CD4-positive, CD25-positive, alpha-beta regulatory T cell (primary cell): ENCODE measurements at places on chromosomes 7 and 10.

DNA sequence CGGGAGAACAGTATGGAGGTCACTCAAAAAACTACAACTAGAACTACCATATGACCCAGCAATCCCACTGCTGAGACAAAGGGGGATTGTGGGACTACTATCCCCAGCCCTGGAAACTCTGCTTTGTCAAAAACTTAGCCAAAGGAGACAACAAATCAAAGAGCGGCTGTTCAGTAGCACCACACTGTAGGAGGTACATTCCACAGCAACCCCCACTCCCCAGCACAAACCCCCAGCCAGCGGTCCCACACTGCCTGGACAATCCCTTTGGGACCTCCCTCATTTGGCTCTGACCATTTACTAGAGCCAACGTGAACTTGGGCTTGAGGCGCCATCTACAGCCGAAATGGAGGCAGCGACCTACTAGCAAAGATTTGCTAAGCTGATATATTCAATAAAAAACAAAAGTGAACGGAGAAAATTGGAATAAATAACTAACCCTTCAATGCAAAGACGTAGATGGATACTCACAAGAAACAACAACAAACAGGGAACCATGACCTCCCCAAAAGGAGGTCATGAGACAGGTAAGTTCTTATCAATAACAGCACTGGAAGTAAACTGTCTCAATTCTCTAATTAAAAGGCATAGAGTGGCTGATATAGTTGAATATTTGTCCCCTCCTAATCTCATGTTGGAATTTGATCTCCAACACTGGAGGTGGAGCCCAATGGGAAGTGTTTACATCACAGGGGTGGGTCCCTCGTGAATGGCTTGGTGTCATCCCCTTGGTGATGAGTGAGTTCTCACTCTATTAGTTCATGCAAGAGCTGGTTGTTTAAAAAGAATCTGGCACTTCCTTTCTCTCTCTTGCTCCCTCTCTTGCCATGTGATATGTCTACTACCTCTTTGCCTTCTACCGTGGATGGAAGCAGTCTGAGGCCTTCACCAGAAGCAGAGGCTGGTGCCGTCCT lies 119.0 kb upstream of the KCNMA1 start:
- no peak for DNase-seq

GRCh38 chr7:155752756-155753445 lies 59.4 kb downstream of the SHH start:
- DNase-seq: no peak

DNA sequence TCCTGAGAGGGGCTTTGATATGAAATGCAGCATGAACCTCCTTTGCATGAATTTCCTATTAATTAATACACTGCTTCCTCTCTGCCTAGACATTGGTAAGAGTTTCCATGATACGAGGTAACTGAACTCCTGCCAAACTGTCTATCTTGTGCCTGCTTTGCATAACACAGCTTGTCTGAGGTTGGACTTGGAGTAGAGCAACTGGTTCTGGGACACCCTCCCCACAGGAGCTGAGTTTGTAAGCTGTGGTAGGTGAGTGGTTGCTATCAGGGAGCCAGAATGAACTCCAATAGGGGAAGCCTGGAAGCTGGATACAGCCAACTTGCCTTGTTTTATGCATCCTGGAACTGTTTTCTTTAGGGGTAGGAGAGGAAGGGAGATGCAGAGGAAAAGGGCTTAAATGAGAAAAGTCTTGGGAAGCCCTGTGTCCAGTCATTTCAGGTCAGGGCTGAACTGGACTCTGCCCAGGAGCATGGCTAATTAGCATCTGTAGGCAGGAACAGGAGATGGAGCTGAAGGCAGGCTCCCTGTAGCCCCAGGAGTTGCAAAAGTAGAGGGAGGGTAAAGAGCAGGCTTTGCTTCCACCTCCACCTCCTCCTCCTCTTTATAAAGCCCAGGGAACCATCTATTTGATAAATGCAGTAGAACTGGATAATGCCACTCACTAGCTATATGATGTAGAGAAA lies 73.2 kb upstream of the GPR158 start:
- no peak for DNase-seq

DNA sequence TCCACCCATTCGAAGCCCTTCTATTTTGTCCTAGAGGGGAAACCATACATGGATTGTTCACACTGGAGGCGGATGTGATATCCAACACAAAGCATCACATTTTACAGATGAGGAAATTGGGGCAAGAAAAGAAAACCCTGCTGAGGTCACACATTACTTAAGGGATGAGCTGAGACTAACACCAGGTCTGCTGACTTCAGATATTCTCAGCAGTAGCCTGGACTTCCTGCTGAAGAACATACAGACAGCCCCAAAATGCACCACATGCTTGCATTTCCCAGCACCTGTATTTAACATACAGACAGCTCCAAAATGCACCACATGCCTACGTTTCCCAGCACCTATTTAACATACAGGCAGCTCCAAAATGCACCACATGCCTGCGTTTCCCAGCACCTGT lies 11.2 kb downstream of the GIMAP5 start:
- no peak for DNase-seq

DNA sequence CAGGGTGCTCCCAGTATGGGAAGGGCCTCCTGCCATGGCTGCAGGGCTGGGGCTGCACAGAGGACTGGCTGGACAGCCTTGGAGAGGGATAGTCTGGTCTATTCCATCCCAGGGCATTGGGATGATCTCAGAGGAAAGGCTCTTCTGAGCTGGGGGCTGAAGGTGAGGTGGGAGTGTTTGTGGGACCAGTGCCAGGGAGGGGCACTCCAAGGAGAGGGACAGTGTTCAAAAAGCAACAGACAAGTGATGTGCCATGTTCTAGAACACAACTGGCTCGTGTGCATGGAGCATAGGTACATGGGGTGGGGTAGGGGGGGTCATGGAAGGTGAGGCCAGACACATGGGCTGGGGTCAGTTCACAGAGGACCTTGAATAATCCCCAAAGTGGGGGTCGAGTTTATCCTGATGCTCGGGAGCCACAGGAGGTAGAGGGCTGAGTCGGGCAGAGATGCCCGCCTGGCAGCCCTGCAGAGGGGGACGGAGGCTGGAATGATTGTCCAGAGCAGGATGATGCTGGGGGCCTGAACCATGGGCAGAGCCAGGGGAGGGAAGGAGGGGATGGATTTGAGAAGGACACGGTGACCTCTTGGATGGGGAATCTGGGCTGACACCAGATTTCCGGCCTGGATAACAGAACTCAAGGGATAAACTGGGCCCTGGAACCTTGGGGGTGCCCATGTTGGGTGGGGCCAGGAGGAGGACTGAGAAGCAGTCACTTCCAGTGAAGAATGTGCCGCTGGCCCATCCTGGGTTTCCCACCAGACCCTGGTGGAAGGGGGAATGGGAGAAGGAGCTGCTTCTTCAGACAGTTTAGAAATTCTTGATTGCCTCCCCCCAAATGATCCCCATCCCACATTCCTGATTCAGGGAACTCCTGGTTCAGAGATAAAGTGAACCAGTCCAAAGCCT lies 50.4 kb downstream of the NEURL1 start:
- DNase-seq: no peak

- DNase-seq: no peak
These were observed 15.6 kb downstream of the RBP3 start for GRCh38 chr10:47363781-47364180.

DNA sequence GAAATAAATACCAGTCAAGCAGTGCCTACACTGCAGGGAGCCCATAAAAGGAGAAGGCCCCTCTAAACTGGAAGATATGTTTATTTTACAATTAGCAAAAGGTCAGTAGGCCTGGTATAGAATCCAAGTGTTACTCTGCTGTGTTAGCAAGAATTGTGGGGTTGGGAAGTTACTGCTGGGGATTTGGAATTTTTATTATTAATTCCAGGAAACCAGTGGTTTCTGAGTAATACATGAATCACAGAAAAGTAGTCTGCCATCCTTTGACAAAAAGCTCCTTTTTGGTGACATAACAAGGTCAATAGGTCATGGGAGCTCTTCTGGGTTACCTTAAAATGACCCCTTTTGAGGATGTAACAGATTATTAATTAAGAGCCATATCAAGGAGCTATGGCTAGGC lies 67.4 kb downstream of the ZNF92 start:
- DNase-seq: no peak

- no peak for DNase-seq
These were observed 7.2 kb downstream of the C10orf90 start for GRCh38 chr10:126663328-126663727.

- DNase-seq: peak; percentile 22
These were observed 338.2 kb upstream of the PRKCQ start for GRCh38 chr10:6918305-6918704.

GRCh38 chr10:126673565-126673964 lies 3.1 kb upstream of the C10orf90 start:
- DNase-seq: no peak

- peak; percentile 23 for DNase-seq
These were observed 167.1 kb downstream of the NEURL1 start for GRCh38 chr10:103660364-103661197.

DNA sequence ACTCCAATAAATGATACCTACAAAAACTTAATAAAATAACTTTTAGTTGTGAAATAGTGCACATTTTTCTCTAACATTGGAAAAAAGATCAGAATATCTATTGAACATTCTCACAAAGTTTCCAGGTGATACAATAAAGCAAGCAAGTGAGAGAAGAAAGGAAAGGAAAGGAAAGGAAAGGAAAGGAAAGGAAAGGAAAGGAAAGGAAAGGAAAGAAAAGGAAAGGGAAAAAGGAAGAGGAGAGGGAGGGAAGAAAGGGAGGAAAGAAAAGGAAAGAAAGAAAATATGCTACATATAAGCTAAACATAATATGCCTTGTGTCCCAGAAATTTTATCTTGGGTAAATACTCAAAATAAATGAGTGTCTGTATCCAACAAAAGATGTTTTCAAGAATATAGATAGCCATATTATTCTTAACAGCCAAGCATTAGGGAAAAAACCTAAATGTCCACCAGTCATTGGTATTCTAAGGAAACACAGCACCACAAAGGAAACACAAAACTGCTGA lies 510.2 kb upstream of the ZWINT start:
- DNase-seq: no peak

- no peak for DNase-seq
These were observed 117.1 kb downstream of the AOAH start for GRCh38 chr7:36606976-36607720.

GRCh38 chr10:58715061-58715460 lies 202.4 kb downstream of the BICC1 start:
- DNase-seq: no peak

DNA sequence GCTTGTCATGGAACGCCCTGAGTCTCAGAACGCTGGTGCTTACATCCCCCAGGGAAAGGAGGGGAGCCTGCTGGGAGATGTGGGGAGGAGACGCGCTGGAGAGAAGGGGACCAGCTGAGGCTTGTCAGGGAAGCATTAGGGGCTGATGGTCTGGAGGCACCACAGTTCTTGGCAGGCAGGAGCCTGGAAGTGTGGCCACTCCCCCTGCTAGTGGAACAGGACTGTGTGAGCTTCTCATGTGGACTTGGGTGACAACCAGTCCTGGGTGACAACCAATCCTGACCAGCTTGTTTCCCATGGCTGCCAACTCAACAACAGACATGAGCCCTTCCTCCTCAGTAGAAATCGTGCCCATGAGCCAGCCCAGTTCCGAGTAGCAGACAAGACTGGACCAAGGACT lies 87.8 kb downstream of the SPDYE5 start:
- DNase-seq: no peak

GRCh38 chr10:17606547-17607040 lies 10.6 kb downstream of the HACD1 start:
- DNase-seq: no peak

GRCh38 chr10:48817141-48817540 lies 122.5 kb downstream of the LRRC18 start:
- no peak for DNase-seq

- DNase-seq: no peak
These were observed 897.8 kb downstream of the SORCS3 start for GRCh38 chr10:105538874-105539273.

DNA sequence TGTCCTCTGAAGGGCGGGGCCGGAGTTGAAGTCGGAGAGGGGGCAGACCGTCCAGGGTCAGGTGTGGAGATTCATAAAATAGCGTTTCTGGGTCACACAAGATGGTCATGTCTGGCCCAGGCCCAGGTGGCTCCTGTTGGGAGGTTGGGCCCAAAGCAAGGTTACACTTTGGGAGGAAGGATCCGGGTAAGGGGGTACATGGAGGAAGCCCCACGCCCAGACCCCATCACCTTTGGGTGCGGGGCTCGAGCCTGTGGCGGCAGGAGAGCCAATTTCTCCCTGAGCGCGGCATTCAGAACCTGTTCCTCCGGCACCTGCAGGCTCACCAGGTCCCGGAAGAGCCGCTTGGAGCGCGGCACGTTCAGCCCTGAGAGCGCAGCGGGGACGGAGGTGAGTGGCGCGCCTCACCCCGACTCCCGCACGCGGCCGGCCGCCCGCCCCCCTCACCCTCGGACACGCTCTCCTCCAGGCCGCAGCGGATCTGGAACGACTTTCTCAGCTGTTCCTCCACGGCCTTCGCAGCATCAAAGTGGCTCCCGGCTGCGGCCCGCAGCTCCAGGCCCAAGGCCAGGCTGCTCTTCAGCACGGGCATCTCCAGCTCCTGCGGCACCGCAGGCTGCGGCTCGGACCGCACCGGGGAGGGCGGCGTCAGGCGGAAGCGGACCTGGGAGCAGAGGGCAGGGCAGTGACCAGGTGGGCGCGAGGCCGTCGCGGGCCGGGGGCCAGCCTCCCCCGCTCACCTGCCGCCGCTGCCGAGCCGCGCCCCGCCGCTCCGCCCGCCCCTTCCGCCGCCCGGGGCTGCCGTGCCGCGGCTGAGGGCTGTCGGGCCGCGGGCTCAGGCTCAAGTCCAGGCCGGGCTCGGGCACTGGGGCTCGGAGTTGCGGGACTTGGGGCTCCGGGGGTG lies 644 bp downstream of the PPP1R35 start:
- DNase-seq: peak; percentile 29

- no peak for DNase-seq
These were observed 51.5 kb upstream of the GDF10 start for GRCh38 chr10:47248386-47249090.

- DNase-seq: no peak
These were observed 15.0 kb downstream of the SNX8 start for GRCh38 chr7:2299131-2299829.

- no peak for DNase-seq
These were observed 1.7 kb downstream of the NXPH1 start for GRCh38 chr7:8435095-8435494.

DNA sequence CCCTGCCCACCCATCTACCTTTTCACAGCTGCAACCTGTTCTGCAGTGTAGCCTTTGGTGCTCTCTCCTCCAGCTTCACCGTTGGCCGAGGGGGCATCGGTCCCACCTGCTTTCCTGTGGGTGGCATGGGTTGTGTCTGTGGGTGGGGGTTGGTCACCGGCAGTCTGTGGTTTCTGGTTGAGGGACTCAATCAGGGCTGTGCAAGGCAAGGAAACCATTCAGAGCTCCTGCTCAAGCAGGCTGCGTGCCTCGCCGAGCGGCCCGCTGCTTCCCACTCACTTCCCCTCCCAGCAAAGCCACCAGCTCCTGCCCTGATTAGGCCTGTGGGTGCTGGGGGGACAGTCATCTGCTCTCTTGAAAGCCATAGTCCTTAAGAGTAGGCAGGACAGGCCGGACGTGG lies 9.8 kb downstream of the DNAJB12 start:
- DNase-seq: no peak

- no peak for DNase-seq
These were observed 298.6 kb downstream of the REEP3 start for GRCh38 chr10:63819753-63820329.

GRCh38 chr7:47836503-47837202 lies 111.6 kb downstream of the PKD1L1 start:
- no peak for DNase-seq
